Fibroblast of skin of right biceps (primary cell): ENCODE measurements at places on chromosomes 5 and 9.

DNA sequence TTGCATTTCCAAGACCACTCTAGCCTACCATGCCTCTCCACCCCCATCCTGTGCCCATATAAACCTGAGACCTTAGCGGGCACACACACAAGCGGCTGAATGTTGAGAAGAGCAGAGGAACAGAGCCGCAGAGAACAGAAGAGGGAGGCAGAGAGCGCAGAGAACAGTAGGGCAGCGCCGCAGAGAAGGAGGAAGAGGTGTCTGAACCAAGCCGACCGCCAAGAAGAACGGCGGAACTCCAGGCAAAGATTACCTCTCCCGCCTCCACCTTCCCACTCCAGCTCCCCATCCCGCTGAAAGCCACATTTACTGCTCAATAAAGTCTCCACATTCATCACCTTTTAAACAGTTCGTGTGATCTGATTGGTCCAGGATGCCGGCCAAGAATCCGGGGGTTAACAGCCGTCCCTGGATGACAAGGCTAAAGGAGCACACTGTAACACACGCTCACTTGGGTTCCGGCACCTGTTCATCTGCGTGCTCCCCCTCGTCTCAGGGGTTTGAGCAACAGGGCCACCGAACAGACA, 33.2 kb downstream of the GRIN3A start:
- DNase-seq = peak; percentile 14

DNA sequence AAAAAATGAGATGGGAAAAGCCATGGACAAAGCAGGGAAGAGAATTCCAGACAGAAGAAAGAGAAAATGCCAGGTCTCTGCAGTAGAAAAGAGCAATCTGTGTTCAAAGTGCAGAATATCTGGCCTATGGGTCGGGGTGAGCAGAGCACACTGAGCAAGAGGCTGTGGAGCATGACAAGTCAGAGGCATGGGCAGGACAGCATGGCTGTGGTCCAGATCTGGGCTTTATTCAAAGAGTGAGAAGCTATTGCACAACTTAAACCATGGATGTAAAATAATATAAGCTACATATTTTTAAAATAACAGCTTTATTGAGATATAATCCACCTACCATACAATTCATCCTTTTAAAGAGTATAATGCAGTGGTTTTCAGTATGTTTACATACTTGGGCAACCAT, 133.1 kb upstream of the SPDL1 start:
- DNase-seq = peak; percentile 12

- no peak for DNase-seq
These were observed 364.2 kb downstream of the OSTF1 start for GRCh38 chr9:75452512-75452911.

DNA sequence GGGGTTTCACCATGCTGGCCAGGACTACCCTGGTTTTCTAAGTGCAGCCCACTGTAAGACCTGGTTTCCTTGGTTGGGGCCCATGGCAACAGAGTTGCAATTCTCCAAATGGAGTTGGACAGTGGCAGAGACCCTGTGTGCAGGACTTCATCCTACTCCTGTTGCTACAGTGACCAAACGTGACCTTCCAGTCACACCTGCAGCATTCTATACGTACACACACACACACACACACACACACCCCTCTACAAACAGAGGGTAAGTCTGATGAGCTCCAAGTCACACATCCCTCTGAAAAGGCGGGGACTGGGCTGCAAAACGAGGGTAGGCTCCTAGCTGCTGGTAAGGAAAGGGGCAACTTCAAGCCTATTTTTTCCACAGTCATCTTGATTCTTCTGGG, 23.6 kb downstream of the LHFPL2 start:
- no peak for DNase-seq

GRCh38 chr9:129507805-129508204, 113.1 kb downstream of the C9orf50 start:
- no peak for DNase-seq

DNA sequence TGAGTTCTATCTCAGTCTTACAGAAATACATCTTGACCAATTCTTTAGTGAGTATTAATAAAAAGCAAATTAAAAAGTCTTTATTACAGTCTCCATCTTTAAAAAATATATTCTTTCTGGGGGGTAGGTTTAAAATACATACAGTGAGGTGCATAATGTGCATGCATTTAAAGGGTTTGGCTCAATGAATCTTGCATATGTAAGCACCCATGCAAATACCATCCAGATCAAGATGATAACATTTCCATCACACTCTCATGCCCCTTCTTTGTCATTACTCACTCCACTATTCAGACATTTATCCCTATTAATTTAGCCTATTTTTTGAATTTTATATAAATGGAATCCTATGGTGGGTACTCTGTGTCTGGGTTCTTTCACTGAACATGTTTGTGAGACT, 113.0 kb downstream of the APBA1 start:
- DNase-seq = no peak

DNA sequence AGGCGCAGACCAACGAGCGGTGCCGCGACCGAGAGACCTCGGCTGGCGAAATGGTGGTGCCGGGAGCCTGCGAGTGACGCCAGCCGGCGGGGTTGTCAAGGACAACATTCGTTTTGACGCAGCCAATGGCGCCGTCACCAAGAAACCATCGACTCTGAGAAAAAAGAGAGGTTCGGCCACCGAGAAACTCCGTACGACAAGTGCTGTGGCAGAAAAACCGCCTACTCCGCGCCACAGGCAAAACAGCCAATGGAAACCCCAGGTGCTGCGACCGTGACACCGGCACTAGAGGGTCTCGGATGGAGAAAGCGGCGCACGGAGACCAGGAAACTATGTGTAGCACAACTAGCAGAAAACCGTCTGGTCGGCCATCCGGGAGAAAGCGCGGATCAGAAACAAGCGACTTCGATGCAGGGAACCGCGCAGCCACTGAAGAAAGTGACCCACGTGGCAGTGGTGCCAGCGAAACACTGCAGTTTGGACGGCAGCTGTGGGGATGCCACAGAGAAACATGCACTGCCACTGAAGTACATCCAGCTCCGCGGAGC, 88.8 kb downstream of the ANXA2R start:
- peak; percentile 68 for DNase-seq

DNA sequence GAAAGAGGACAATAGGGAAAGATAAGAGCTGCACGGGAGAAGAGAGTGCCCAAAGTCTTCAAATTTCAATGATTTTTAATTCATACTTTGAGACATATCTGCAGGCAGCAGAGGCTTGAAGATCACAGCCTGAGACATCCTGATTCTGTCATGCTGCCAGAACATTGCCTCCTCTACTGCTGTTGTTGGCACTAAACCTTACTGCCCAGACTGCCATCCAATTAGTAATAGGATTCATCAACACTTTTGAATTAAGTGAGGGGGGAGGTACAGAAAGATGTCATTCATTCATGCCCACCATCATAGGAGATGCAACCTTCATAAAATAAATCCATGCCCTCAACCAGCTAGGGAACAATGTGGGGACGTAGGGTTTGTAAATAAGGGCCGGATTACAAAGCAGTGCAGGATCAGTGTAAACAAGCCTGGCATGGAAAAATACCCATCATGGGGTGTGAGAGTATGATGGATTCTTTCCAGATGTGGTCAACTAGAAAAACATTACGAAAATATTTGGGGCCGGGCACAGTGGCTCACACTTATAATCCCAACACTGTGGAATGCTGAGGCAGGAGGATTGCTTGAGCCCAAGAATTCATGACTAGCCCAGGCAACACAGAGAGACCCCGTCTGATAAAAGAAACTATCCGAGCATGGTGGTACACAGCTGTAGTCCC, 122.1 kb upstream of the DAPK1 start:
- DNase-seq = peak; percentile 47

GRCh38 chr9:84554069-84554664, 115.4 kb upstream of the NTRK2 start:
- DNase-seq = no peak

- no peak for DNase-seq
These were observed 131.1 kb downstream of the FOXD1 start for GRCh38 chr5:73317523-73317922.

DNA sequence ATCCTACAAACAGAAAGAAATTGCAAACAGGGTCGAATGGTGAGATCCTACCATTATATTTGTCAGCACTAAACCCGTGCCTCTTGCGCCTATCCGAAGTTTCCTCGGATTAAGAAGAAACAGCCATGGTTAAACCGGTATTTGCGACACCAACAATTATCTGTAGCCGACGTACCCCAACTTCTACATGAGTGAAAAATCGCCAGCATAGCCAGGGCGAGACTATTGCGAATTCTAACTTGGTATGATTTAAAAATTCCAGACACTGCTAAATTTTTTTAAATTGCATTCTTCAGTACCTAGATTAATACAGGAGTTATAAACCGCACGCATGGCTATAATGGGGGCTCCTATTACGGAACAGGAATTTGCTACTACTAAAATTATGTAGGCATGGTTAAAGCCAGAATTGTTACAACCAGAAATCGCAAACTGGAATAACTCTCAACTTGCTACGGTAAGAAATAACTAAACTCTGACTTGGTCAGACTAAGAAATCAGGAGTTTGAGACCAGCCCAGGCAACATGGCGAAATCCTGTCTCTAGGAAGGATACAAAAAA, 25.3 kb upstream of the ANXA2R start:
- DNase-seq = peak; percentile 47

- DNase-seq = no peak
These were observed 67.4 kb downstream of the VCAN start for GRCh38 chr5:83538786-83539462.

DNA sequence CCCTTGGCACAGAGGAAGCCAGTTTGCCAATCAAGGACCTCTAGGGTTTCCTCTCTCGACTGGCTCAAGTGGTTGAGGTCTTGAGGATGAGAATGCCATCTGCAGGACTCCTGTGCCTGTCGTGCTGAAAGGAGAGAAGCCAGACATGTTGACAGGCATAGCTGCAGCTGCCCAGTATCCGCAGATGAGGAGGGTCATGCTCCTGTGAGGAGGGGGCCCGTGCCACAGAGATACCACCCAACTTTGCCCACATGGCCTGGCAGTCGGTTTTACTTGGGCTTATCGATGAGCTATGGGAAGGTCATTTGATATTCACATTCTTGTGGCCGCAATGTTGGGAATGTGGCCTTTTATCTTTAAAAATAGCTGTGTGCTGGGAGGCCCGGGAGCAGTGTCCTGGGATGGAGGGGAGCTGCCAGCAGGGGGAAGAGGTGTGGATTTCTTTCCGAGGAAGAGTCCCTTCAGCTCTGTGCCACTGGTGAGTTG, 17.4 kb downstream of the FRMPD1 start:
- no peak for DNase-seq

DNA sequence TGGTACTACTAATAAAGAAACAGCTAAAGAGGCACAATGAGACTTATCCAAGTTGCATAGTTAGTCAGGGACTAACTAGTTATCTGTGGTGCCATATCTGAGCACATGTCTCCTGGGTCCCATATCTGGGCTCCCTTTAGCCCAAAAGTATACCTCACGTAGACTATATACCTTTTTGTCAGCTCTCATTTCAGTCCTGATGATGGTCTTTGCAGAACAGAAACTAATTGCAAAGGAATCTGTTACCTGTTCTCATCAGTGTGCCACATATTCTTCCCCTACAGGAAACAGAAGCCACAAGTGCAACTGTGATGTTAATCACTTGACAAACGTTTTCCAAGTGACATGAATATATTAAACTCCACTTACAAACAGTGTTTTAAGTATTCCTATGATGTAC, 395.2 kb downstream of the KIAA0825 start:
- DNase-seq = no peak

GRCh38 chr5:62521319-62521718, 57.3 kb upstream of the LRRC70 start:
- DNase-seq = no peak

DNA sequence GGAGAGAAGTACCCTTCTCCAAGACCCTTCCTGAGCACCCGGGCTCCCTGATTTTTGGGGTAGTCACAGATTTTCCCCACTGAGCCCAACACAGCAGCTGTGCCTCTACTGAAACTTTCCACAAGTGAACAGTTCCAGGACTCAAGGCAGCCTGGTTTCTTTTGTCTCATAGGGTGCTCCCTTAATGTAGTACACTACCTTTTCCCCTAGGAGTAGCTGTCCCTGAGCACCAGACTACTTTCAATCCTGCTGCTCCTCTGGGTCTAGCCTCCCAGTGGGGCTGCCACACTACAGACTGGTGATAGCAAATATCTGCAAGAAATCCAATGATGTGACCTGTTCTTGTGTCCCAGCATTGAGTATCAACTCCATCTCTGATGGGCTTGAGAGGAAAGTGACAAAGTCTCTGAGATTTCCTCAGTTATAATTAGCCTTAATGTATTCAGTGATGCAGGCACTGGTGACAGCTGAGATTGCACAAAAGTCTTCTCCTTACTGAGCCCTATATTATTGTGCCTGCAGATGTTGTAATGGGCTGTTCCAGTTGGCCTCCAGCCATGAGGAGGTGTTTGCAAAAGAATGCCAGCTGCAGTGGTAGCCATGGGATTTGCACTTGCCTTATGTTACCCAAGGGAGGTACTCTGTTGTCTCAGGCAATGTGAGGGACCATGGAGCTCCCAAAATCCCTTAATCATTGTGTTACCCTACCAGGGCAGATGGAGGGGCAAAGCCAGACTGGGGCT, 1802.5 kb downstream of the EFNA5 start:
- no peak for DNase-seq

- no peak for DNase-seq
These were observed 395.3 kb downstream of the OSTF1 start for GRCh38 chr9:75483636-75484035.

DNA sequence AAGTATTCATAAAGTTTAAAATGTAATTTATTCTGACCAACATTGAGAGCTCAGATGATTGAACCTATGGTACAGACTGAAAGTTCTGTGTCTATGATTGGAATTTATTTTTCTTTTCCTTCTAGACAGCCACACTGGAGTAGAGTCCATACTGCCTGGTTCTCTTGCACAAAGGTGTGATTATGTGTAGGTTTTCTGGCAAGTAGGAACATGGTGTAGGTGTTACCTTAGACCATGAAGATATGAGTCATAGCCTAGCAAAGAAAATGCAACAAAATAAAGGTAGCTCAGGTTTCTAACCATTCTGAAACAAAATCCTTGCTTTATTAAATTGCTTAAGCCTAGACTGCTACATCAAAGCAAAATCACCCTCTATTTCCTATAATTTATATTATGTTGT, 143.4 kb downstream of the CDH12 start:
- no peak for DNase-seq

DNA sequence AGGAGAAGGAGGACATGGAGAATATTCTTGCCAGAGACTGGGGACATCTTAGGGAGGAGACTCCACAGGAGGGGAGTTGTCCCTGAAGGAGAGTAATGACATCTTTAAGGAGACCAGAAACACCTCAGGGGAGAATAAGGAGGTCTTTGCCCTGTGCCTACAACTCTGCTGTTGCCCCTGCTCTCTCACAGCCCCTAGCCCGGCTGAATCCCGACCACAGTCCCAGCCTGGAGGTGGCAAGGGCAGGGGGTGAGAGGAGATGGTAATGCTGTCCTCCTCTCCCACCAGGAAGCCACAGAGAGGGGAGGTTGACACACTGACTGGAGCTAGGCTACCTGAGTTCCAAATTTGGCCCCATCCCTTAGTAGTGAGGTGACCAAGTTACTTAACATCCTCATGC, 30.2 kb upstream of the ENHO start:
- DNase-seq = no peak

GRCh38 chr5:42547141-42547540, 123.9 kb downstream of the GHR start:
- peak; percentile 87 for DNase-seq
